ENCODE measurements at places on chromosomes 3 and 15.

DNA sequence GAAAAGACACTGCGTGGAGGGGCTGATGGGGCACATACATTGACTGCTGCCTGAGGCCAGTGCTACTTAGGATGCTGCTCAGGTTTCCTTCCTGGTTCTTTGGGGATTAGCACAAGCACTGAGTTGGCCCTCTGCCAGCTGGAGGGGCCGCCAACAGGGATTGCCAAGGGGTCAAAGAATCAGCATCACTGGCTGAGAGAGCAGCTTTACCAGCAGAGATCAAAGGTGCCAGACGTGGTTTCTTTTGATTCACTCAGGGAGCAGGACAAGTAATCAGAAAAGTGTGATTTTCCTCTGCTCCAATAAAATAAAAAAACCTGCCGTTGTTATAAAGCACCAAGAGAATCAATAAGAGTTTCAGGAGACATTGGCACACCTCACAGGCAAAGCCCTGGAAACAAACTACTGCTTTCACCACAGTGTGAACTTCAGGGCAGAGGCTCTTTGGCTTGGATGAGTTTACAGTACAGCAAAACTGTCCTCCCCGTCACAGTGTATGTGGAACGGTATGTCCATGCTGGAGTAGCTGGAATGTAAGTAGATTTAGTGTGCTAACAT, 45.8 kb upstream of the FSIP1 start:
- peak; percentile 40 for DNase-seq

DNA sequence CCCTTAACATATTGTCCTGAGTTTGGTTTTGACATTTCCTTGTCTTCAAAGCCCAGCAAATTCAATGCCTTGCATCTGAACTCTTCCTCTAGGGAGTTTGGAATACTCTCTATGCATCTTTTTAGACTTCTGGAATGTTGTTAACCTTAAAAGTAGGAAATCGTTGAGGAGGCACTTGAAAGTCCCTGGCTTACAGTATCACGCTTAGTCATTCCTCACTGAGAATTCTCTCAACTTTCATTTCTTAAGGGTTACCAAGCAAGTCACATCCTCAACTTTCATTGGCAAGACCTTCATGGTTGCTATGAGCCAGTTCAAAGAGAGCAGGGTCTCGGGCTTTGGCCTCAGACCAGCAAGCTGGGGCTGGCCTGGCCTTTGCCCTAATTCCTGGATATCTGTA, 89.9 kb downstream of the ASB7 start:
- no peak for DNase-seq

GRCh38 chr3:61252836-61253235, 1.6 kb upstream of the FHIT start:
- DNase-seq, result no peak

GRCh38 chr3:160473978-160474377, 24.4 kb upstream of the TRIM59 start:
- no peak for DNase-seq

- DNase-seq, result no peak
These were observed 152.8 kb downstream of the RBPMS2 start for GRCh38 chr15:64622410-64623260.

DNA sequence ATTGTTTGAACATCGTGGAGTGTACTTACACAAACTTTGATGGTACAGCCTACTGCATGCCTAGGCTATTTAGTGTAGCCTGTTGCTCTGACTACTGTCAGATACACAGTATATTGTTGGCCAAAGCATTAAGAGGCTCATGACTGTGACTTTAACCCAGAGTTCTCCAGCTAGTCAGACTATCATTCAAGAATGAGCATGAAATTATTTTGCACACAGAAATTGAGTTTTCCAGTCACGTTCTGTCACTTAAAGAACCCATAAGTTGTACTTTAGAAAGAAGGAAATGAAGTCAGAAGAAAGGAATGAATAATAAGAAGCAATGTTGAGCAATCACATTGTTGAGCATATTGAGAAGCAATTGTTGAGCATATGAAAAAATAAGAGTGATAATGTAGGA, 37.6 kb upstream of the SLC22A13 start:
- DNase-seq, result no peak

DNA sequence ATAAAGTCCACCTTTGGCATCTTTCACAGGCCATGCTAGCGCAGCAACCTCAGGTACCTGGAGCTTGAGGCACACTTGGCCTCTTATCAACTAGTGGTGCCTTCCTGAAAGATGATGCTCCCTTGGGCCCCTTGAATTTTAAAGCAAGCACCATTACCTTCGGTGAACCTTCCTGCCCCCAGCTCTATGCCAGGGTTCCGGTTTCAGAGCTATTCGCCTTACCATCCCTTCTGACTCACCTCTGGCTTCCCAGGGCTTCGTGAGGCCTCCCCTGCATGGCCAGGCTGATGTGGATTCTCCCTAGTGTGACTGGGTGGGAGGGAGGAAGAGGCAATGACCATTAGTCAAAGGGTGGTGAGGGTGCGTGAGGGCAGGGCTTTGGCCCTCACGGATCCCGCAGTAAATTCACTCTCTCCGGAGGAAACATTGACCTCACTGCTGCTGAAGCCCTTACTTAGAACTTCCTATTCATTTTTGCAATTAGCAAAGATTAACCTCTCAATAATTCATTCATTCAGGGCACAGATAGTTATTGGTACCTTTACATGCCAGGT, 16.3 kb downstream of the BHLHE40 start:
- no peak for DNase-seq

- no peak for DNase-seq
These were observed 4.4 kb upstream of the MBNL1 start for GRCh38 chr3:152264378-152264777.

DNA sequence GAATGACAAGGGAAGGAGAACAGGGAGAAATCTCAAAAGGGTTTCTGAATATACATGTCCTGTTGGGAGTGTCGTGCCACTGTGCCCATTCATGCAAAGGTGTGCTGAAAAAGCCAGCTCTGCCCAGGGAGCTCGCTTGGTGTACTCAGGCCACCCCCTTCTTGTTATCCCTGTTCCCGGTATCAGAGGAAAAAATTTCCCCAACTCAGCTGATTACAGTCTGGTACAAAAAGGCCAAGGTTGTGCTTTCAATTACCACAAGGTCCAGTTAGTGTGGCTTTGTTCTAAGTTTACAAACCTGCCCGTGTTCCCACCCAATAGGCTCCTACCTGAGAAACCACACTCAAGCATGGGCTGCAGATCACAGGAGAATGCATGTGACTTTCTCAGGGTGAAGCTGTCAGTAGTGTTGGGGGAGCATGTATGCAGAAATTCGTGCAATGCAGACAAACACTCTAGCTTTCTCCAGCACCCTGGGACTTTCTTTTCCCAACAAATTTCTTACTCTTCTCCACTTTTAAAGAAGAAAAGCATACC, 648.5 kb downstream of the NR2F2 start:
- DNase-seq, result no peak

- DNase-seq, result no peak
These were observed 458.3 kb upstream of the ARL6 start for GRCh38 chr3:97306226-97306625.

- DNase-seq, result no peak
These were observed 134.9 kb upstream of the GAP43 start for GRCh38 chr3:115488409-115488808.

GRCh38 chr3:53114011-53114400, 16.2 kb downstream of the RFT1 start:
- DNase-seq, result peak; percentile 83

DNA sequence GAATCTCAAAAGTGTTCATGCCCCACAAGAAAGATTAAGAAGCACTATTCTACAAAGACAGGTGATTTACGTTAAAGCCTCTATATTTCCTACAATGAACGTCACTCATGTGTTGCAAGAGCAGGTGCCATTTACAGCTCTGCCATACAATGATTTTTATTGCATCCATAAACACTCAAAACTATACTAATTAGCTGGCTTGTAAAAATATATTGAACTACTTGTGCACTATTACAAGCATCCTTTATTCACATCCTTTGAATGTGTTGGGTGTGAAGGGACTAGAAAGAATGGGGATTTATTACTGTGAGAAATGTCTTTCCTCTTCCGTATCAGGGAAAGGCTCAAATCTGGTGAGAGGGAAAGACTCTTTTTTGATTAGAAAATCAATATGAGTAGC, 50.7 kb upstream of the C3orf49 start:
- no peak for DNase-seq

DNA sequence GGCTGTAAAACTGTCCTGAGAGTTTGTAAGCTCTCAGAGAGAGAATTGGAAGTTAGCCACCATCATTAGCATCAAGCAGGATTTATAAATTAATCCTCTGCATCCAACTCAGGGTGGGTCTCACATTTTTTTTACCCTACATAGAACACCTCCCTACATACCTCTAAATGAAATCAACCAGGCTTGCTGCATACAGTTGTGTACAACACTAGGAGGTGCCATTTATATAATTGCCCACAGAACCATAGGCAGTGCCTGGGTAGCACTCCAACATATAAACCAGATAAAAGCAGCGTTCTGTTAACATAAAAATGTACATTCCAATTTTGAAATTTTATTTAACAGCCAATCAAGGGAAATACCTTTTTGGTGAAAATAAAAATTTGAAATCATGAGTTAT, 48.2 kb upstream of the SELENOK start:
- no peak for DNase-seq

- no peak for DNase-seq
These were observed 193.1 kb downstream of the SHQ1 start for GRCh38 chr3:72655131-72655551.

DNA sequence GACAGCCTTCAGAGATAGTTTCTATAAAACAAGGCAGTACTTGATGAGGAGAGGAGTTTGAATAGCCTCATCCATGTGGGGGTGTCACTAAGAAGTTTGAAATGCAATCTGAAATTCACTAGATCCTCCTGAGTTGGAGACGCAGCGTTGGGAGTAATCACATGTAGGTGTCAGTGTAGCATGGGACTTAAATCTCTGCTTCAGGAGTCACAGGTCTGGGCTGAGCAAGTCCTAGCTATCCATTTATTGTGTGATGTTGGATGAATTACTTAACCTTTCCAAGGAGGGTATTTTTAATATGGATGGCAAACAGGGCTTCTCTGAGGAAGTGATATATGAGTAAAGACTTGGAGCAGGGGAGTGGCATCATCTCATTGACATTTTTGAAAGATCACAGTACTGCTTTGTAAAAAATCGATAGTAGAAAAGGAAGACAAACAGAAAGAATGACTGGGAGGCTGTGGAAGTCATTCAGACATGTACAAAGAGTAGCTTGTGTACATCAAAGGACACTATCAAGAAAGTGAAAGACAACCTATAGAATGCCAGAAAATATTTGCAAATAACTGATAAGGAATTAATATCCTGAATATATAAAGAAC, 17.1 kb downstream of the CP start:
- no peak for DNase-seq

DNA sequence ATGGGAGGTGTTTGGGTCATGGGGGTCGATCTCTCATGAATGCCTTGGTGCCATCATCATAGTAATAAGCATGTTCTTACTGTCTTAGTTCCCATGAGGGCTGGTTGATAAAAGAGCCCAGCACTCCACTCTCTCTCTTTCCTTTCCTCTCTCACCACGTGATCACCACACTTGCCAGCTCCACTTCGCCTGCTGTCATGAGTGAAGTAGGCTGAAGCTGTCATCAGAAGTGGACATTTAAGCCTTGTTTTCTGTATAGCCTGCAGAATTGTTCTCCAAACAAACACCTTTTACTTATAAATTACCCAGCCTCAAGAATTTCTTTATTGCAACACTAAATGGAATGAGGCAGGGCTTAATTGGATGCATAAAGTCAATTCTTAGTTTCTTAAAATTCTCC, 6.1 kb downstream of the OR5H1 start:
- no peak for DNase-seq

- DNase-seq, result no peak
These were observed 33.1 kb upstream of the TOPAZ1 start for GRCh38 chr3:44208568-44208967.

- DNase-seq, result no peak
These were observed 50.9 kb downstream of the TCF12 start for GRCh38 chr15:56969265-56969895.

DNA sequence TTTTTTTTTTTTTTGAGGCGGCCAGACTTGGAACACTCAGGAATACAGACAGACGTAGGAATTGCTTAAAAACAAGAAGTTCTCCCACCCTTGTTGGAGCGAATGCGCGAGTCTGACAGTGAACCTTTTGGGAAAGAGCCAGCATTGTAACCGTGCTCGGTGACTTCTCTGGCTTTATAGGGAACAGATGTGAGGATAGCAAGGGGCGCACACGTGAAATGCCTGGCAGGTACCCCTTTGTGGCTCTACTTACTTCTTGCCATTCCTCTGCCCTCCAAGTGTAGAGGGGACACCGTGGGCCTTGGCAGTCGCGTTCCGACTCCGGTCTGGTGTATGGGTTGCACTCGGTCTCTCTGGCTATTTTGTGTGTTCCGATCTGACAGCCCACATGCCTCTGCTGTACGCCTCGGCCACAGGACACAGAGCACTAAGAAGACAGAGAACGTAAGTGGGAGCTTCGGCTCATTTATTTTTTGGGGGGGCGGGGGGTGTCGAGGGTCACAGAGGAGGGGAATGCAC, 126.4 kb downstream of the ADAMTS9 start:
- DNase-seq, result no peak

DNA sequence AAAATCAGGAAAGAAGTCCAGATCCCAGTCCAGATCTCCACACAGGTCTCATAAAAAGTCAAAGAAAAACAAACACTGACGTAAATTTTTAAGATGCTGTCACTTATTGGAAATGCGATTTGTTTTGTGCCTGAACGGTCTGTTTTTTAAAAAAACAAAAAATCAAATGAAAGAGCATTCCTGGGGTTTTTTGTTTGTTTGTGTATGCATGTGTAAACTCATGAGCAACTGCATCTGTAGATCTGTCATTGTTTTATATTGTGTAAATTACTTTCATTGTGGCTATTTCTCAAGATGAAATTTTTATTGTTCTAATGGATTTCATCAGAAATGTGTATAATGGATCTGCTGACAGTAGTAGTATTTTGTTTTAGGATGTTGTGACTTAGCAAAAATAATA, 55.0 kb downstream of the U2SURP start:
- no peak for DNase-seq

DNA sequence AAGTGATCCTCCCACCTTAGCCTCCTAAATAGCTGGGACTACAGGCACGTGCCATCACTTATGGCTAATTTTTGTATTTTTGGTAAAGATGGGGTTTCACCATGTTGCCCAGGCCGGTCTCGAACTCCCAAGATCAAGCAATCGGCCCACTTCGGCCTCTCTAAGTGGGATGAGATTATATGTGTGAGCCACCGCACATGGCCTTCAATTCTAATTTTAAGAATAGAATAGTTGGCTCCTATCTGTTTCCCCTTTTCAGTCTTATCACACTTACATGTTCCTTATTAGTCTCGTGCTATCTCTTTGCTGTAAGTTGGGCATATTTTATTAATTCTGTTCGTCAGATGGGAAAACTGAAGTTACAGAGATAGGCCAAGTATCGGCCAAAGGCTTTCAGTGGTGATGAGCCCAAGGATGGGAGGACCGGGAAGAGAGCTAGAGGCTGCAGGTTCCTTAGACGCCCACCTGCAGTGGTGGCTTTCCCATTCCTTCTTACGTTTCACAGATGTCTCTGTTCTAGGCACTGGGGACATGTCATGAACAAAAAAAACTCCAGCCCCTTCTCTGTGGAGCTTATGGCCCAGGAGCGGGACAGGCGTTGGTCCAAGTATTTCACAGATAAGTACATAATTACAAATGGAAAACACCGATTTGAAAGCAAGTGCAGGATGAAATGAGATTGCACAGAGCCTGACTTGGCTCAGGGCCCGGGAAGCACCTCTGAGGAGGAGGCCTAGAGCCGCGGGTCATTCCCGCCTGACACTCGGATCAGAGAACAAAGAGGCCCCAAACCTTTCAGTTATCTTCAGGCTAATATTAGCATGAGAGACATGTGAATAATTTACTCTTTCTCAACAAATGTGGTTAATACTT, 91.1 kb upstream of the KLF13 start:
- DNase-seq, result peak; percentile 84

All from Right ventricle myocardium superior (tissue), 1 donor.